Sciatic nerve (tissue), 2 donors: ENCODE measurements at places on chromosomes 16 and 17.

DNA sequence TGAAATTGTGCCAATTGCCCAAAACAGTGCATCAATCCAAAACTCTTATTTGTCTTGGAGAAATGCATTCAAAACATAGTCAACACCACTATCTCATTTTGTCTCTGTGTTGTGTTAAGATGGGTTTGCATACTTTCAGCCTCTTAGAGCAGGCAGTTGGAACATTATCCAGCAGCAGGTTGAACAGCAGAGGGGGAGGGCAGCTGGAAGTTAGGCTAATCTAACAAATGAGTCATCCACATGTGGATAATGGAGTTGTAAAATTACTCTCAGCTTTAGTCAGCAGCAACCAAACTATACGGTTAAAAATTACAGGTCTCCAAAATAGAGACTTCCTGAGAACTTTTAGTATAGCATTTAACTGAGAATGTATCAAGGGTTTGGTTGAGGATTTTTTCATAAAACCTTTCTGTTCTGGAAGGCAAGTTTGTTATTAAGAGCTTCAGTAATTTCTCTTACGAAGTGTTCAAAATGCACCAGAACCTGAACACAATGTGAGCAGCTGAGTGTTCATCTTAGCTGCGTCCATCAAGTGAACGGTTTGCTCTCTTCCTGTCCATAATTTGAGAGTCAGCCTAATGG lies 46.3 kb downstream of the PRKCA start:
- no peak for DNase-seq

DNA sequence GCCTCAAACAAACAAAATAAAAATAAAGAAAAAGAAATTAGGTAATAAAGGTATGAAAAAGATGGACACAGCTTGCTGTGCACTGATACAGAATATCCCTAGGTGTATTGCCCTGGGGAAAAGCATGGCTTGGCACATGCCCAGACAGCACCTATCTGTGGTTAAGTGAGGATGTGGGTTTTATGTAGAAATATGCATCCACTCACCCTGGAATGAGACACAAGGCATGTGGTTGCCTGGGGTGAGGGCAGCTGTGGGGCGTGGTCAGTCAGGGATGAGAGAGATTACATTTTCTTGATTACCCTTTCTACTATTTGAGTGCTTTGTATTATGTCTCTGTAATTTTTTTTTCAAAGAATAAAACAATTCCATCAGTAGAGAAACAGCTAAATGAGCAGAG lies 6.9 kb downstream of the PLLP start:
- DNase-seq = no peak

DNA sequence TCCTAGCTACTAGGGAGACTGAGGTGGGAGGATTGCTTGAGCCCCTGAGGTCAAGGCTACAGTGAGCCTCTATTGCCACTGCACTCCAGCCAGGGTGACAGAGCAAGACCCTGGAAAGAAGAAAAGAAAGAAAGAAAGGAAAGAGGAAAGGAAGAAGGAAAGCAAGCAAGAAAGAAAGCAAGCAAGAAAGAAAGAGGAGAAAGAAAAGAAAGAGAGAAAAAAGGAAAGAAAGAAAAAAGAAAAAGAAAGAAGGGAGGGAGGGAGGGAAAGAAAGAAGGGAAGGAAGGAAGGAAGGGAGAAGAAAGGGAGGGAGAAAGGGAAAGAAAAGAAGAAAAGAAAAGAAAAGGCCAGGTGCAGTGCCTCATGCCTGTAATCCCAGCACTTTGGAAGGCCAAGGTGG lies 9.0 kb downstream of the ACTG1 start:
- no peak for DNase-seq

DNA sequence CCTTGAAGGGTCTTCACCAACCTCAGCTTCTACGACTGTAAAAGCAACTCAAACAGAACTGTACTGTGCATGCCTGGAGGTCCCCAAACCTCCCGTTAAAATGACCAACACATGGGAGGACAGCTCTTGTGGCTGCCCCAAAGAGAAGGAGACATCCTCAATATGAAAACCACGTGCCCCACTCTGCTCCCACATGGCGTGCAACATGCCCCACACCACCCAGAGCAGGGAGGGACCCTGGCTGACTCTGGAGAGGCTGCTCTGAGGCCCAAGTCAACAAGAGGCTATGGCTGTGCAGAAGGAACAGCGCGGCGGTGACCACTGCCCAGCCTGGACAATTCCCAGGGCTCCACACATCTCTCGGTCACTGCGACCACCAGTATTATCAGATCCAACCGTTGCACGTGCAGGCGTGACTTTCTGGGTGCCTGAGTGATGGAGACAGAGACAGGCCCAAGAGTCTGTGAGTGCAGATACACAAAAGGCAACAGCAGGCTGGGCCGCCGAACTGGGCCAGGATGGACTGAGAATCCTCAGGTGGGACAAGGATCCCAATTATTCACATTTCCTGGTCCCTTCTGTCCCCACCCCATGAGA lies 1.4 kb downstream of the PLD6 start:
- DNase-seq = no peak

- no peak for DNase-seq
Observed at GRCh38 chr17:28193241-28193640, 125.8 kb upstream of the TMEM97 start.

- no peak for DNase-seq
Observed at GRCh38 chr16:11114366-11115164, 141.4 kb downstream of the SOCS1 start.
